Neural progenitor cell (in vitro differentiated cells): ENCODE measurements at places on chromosomes 4 and X. TPM values are rescaled to one million over a fixed set of nuclear protein-coding genes. Genes with fewer than 3 reads are reported as not detected.

DNA sequence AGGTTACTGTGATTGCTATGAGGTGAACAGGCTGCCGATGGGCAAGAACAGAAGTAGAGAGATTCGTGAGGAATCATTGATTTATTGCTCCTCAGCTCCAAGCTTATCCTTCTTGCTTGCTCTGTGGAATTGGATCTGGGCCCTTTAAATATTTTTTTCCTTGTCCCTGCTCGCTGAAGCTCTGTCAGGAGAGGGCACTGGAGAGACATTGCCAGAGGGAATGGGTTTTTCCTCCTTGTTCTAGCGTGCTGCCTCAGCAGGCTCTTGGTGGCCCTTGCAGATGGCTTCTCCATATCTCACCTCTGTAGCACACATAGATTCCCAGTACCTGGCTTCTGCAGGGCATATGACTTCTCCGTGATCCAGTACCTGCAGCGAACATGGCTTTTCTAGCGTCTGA is 67.4 kb downstream of the CNGA2 start:
- no peak for DNase-seq

DNA sequence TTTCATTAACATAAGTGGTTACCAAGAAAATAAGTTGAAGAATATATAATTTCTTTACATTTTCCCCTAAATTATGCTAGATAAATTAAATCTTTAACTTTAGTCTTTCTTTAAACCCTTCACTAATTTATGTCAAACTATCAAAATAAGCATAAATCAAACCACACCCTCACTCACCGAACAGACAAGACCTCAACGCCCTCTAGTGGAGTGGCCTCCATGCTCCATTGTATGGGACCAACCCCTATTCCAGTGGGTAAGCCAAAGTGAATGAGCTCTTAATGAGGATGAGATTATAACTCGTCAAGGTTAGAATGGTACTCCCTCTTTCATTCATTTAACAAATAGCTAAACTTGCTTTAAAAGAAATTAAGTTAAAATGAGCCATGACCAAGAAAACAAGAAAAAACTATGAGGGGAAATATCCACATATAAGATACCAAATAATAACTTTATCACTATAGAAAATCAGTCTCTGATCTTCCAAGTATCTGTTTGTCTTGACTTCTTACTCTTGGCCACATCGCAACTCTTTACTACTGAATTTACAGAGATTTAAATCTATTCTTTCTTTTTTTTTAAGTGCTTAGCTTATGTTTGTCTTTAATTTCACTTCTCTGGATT is 15.6 kb upstream of the BBS12 start:
- peak; percentile 77 for DNase-seq

GRCh38 chrX:44723426-44723825 is 120.4 kb upstream of the DUSP21 start:
- DNase-seq: no peak

GRCh38 chrX:101394372-101394771 is 3.6 kb downstream of the RPL36A start:
- DNase-seq: no peak

DNA sequence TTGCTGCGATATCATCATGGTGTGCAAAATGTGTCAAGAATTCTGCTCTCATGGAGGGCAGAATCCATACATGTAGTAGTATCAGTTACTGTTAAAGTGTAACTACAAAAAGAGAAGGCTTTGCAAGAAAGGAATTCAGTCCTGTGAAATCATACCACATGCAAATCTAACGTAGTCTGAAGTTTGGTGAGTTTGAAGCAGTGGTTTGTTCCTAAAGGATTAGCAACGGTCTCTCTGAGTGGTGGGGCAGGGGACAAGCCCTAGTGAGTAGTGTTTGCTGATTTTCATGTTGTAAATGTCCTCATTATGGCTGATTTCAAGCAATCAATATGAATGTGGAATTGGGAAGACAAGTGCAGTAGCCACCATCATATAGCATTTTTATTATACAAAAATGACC is 47.1 kb upstream of the CLNK start:
- no peak for DNase-seq

- DNase-seq: no peak
These were observed 262.7 kb upstream of the ETNPPL start for GRCh38 chr4:109025471-109026076.

MAGEA12 gene
- total RNA-seq: not detected in 2 replicates

C4orf36 gene
- 5.7 and 8.6 TPM in 2 replicates for total RNA-seq

XK gene
- 1.0 and 1.3 TPM in 2 replicates for total RNA-seq

CTAG1A gene
- total RNA-seq: not detected in 2 replicates

DNA sequence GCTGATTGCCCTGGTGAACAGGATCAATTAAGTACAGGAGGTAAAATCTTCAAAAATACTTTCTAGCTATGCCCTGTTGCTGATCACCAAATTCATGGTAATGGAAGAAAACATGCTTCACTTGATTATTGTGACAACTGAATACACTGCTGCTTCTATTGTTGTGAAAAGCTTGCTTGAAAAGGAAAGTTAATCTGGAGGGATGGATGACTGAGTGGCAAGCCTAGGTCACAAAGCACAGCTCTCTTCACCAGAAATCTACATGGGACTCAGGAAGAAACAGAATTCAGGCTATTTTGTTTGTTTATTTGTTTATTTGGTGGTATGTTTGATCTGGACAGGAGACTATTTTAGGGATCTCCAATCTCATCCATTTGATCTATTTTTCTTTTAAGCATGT is 182.0 kb downstream of the MGST2 start:
- DNase-seq: peak; percentile 70

IL15 gene
- total RNA-seq: not detected in 2 replicates

CXorf65 gene
- not detected in 2 replicates for total RNA-seq

DNA sequence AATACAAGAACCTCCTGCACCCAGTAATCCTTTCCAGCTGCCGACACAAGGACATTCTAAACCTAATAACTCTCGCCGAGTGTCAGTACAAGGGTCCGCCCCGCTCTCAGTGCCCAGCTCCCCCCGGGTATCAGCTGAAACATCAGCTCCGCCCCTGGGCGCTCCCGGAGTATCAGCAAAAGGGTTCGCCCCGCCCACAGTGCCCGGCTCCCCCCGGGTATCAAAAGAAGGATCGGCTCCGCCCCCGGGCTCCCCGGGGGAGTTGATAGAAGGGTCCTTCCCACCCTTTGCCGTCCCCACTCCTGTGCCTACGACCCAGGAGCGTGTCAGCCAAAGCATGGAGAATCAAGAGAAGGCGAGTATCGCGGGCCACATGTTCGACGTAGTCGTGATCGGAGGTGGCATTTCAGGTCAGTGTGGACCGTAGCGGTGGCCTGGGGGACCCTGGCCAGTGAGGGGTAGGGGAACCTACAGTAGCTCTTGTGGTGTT is at the start of gene MAOA:
Gene MAOA (plus strand): TSS at position 295 of the 490 bp plus-strand sequence. CDS start 43 bp downstream, at position 338.
- peak; percentile 66 for DNase-seq

SCML2 gene
- total RNA-seq: 27.8 and 36.8 TPM in 2 replicates

SPOCK3 gene
- 0.21 and 0.34 TPM in 2 replicates for total RNA-seq

TMEM150C gene
- 3.8 and 5.7 TPM in 2 replicates for total RNA-seq

- DNase-seq: no peak
These were observed 43.1 kb upstream of the LSM6 start for GRCh38 chr4:146132445-146132844.

LAS1L gene
- total RNA-seq: 45.9 and 56.2 TPM in 2 replicates

- DNase-seq: no peak
These were observed 100.7 kb upstream of the GRPR start for GRCh38 chrX:16022580-16023200.

DNA sequence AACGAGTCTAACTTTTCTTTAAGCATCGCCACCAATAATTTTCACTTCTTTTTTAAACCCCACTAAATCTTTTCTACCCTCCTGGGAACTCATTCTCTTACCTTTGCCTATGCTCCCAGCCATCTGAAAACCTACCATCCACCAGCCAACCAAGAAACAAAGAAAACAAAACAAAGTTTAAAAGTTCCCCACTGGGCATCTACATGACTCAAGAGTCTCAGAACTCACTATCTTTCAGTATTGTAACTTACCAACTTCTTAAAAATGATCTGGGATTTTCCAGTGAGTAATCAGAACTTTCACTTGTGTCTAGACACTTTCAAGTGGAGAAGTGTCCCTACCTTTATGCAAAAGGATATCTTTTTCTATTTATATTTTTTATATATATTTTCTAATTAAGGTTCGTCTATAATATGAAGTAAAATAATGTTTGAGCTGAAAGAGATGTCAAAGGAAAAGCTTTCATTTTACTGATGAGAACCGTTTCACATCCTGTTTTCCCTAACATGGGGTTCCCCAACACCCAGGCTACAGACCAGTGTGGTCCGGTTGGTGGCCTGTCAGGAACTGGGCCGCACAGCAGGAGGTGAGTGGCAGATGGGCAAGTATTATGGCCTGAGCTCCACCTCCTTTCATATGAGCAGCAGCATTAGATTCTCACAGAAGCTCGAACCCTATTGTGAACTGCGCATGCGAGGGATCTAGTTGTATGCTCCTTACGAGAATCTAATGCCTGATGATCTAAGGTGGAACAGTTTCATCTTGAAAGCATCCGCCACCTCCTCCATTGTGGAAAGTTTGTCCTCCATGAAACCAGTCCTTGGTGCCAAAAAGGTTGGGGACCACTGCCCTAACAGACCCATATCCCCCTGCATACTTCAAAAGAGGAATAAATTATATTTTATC is 9.8 kb upstream of the TIGD2 start:
- no peak for DNase-seq

DNA sequence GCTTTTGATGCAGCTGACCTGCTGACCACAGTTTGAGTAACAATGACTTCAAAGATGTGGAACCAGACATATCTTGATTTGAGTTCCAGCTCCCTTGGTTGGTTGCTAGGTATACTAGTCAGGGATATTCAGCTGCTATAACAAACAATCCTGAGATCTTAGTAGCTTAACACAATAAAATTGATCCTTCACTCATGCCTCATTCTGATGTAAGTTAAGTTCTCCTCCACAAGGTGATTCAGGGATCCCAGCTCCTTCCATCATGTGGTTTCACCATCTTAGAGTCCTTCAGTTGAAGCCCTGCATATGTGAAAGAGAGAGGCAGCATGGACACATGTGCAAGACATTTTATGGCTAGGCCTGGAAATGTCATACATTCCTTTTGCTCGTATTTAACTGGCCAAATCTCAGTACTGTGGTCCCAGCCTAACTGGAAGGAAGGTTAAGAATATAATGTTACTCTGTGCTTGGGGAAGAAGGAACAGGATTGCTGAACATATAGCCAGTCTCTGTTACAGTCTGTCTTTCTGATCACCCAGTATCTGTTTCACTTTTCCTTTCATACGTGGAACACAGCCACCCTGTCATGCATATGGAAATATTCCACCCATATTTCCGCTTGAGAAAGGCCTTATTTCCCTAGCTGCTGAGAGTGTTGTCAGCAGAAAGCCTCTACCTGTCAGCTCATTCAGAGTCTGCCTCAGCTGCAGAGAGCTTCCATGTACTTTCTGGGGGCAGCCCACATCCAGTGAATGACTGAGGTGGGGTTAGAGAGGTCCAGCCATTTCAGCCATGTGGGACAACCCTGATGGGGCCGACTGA is 7.1 kb downstream of the SMIM9 start:
- DNase-seq: no peak

CAMK2D gene
- 21.0 and 33.2 TPM in 2 replicates for total RNA-seq

DNA sequence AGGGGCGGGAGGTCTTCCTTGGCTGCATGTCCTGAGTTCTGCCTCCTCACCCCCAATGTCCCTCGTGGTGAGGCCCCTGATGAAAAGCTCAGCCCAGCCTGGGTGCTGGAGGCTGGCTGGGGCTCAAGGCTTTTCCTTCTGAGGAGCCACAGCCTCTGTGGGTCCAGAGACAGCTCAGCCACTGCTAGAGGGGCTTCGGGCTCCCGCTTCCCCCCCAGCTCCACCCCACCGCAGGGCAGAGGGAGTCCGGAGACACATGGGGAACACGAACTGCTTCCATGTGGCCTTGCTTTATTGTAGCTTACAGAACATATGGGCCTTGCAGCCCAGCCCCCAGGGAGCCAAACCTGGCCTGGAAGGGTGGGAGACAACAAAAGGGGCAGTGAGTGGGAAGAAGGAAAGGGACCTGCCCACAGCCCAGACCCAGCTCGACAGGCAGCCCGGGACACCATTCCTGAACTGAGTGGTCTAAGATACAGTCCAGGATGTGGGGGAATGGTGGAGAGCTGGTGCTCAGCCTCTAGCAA is 89.9 kb upstream of the NKX1-1 start:
- DNase-seq: no peak

DNA sequence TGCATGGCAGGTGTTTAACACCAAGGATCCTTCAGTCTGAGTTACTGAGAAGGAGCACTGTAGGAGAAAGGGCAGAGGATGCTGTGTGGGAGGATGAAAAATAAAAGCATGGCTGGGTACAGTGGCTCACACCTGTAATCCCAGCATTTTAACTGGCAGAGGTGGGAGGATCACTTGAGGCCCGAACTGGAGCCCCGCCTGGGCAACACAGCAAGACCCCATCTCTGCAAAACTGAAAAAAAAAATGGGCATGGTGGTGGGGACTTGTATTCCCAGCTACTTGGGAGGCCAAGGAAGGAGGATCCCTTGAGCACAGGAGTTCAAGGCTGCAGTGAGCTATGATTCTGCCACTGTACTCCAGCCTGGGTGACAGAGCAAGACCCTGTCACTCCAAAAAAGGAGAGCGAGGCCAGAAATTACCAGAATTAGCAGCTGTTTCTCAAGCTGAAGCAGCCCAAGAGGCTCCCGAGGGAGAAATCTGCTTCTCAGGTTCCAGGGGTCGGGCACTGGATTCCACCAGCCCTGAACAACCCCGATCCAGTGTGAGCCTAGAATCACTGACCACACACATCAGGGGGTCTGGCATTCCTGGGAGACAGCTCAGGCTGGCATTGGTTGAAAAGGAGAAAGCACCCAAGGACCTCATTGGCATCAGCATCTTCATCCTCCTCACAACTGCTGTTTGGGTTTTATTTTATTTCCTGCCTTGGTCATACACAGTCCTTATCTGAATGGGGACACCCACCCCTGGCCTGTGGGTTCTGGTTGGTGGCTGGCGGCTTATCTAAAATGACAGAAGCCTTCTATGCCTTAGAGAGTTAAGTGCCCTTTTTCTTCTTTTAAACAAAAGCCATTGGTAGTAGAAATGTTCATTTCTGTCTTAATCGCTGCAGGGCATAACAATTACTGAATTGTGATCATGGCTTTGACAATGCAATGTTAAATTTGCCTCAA is 66.3 kb upstream of the TRIM2 start:
- DNase-seq: no peak

PGM2 gene
- total RNA-seq: 16.3 and 20.1 TPM in 2 replicates

GRCh38 chr4:88318751-88319350 is 34.5 kb upstream of the PPM1K start:
- no peak for DNase-seq

DNA sequence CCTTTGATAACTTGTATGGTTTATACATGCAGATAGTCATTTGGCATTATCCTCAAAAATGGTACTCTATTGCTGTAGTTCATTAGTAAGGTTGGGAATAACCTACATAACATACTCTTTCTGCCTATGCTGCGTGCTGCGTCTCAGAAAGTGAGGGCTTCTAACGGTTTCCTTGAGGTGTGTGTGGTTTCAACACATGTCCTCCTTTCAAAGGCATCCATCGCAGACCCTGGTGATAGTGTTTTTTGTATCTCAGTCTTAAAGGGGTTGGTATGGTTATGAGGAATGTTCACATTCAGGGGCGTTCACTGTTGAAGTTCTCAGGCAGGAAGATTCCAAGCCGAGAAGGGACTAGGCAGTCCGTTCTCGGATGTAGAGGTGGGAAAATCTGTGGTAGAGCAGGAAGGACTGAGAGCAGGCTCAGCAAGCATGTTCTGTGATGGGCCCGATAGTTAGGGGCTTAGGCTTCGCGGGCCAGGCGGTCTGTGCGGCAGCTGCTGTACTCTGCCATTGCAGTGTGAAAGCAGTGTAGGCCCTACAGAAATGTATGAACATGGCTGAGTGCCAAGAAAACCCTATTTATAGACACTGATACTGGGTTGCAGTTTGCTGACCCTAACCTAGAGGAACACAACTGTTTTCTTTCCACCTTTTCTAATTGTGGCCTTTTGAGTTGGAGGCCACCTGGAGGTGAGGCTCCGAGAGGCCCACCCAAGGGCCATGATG is 123.2 kb downstream of the GPR143 start:
- no peak for DNase-seq
